D721Med (cell line): ENCODE measurements at places on chromosomes 11 and 22.

DNA sequence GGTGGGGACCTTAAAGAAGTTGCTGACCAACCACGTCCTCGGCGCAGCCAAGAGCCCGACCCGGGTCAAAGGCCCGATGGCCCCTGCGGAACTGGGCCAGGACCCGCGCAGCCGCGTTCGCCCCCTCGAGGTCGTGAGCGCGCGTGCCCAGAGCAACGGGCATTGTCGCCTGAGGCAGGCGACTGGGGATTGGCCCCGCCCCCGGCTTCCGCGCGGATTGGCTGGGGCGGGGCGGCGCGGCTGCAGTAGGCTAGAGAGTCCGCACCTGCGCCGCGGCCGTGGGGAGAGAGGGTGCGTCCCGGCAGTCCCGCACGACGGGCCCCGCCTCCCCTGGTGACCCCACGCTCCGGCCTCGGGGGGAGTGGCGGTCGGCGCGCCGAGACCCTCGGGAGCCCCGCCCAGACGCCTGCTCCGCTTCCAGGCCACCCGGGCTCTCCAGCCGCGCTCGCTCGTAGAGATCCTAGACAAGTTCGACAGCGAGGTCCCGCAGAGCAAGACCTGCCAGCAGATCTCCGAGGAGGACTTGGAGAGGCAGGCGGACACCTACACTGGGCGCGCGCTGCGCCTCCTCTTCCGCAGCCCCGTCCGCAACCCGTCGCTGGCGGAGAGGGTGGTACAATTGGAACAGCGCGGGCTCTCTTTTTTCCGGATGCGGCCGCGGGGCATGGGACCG lies 8.3 kb upstream of the PPIL2 start:
- DNase-seq = peak; percentile 99

GRCh38 chr11:103317118-103317517 lies 207.9 kb downstream of the DYNC2H1 start:
- DNase-seq = no peak

DNA sequence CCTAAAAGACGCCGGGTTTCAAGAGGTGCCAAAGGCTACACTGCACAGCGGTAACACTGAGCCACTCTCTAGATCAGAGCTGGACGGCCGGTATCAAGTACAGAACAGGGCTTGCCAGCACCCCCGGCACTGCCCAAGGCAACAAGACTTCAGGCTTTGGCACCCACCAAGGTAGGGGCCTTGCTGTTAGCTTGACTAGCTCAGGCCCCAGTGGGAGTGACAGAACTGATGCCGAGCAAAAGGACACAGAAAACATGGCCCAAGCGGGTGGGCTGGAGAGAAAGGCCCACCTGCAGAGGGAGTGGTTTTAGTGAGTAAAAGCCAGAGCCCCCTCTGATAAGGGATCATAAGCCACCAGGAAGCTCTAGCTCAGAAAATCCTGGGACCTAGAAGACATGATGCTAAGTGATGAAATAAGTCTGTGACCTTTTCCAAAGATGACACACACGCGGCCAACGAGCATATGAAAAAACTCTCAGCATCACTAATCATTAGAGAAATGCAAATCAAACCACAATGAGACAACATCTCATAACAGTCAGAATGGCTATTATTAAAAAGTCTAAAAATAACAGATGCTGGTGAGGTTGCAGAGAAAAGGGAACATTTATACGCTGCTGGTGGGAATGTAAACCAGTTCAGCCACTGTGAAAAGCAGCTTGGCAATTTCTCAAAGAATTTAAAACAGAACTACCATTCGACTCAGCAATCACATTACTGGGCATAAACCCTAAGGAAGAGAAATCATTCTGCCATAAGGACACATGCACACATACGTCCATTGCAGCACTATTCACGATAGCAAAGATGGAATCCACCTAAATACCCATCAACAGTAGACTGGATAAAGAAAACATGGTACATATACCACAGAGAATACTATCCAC lies 12.9 kb downstream of the EHD1 start:
- no peak for DNase-seq

GRCh38 chr11:12587333-12587991 lies 86.8 kb upstream of the TEAD1 start:
- DNase-seq = no peak

DNA sequence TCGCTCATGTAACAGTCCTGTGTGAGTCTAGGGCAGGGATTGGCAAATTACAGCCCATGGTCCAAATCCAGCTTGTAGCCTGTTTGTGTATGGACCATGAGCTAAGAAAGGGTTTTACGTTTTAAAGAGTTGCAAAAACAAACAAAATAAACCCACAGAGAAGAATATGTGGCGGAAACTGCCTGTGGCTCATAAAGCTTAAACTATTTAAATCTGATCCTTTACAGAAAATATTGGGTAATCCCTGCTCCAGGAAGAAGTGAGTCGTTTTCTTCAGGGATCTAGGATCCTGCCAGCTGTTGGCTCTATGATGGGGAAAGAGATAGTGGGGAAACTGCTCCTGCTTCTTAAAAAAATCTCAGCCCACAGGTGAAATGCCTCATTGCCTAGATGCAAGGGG lies 3.4 kb upstream of the OR6Q1 start:
- no peak for DNase-seq

- no peak for DNase-seq
These were observed 32.2 kb upstream of the WNT11 start for GRCh38 chr11:76238551-76238950.
